ENCODE measurements at places on chromosomes 5 and 9. TPM values are rescaled to one million over a fixed set of nuclear protein-coding genes. Genes with fewer than 3 reads are reported as not detected.

- DNase-seq, result no peak
Observed at GRCh38 chr5:154117050-154117449, 73.5 kb upstream of the GALNT10 start.

GRCh38 chr5:43190755-43191603 is 1.0 kb upstream of the NIM1K start:
- no peak for DNase-seq

GRCh38 chr5:179798144-179798770 is 4.5 kb downstream of the LTC4S start:
- DNase-seq, result no peak

- DNase-seq, result no peak
Observed at GRCh38 chr9:2780846-2781245, 63.0 kb downstream of the PUM3 start.

DNA sequence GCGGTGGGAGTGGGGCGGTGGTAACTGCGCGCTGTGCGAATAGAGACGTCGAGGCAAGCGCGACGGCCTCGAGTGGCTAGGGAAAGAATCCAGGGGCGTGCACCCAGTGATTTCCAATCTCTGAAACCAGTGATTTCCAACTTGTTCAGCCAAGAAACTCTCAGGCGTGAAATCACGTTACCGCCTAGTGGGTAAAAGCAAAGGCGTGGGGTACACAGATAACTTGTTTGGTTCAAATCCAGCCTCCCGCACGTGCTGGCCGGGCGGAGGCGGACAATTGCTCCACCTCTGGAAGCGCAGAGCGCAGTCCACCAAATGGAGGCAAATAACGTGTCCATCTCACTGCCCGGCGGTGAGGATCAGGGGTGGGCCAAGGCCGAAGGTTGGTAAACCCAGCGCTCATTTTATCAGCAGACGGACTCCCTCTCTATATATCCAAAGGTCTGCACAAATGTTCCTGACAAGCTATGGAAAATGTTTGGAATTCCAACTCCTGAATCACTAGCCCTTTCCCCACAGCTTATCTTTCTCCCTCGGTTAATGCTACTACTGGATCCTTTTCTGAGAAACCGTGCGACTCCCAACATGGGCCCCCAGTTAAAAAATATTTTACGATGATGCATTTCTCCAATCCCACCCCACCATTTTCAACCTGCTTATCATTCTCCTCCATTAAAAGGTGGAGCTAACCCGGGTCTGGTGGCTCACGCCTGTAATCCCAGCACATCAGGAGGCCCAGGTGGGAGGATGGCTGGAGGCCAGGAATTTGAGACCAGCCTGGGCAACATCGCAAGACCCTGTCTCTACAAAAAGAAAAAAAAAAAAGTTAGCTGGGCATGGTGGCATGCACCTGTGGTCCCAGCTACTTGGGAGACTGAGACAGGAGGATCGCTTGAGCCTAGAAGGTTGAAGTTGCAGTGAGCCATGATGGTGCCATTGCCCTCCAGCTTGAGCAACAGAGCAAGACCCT is 950 bp upstream of the FNBP1 start:
- no peak for DNase-seq

- no peak for DNase-seq
Observed at GRCh38 chr9:30800421-30800820, 1584.0 kb upstream of the ACO1 start.

DNA sequence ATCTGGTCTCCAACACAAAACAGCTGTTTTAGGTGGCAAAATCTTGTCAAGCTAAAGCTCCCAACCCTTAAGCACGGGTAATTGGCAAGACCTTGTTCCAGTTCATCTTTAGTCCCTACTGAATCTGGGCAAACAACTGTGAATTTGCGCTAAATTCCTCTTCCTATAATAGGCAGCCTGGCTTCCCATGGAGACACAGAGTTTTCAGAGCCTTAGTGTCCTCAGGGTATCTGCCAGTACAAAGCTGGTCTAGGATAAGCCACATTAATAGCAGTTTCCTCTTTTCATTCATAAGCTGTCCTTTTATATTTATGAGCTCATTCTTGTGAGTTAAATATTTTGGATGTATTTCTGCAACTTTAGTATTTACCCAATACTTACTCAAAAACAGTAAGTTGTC is 59.5 kb downstream of the FGF10 start:
- DNase-seq, result no peak

Gene F2RL2
- 0.27 TPM for total RNA-seq

- no peak for DNase-seq
Observed at GRCh38 chr9:123331346-123332060, 24.5 kb upstream of the CRB2 start.

DNA sequence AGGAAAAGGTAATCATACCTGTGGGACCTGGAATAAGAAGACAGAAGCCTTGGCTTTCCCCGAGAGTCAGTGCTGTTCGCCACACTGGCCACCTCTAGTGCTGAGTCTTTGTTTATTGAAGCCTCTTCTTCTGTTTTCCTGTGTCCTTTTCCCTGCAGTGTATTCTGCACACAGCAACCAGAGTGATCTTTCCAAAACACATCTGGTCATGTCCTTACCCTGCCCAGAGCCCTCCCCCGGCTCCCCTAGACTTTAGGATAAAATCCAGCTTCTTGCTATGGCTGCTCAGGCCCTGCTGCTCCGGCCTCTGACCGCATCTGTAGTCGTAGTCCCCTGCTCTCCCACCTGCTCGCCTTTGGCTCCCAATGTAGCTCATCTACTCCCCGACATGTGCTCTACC is 28.3 kb downstream of the GALNT10 start:
- no peak for DNase-seq

DNA sequence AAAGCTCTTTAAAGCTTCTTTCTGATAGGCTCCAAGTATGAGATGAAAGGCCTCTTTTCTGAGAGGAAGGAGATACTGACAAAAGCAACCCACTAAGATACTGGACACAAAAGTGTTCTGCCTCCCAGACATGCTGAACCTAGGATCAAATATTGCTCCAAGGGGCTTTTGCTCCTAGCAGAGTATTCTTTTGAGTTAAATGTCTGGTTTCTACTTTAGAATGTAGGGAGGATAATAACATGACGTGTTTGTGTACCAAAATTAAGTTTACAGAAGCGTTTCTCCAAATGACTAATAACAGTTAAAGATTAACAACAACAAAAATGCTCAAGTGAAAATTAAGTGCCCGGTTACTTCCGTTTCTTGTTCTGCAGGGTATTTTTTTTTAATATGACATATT is 2293.3 kb upstream of the C9orf72 start:
- no peak for DNase-seq

Gene ST8SIA4
- 8.9 TPM for total RNA-seq

- no peak for DNase-seq
Observed at GRCh38 chr5:169350016-169350415, 49.1 kb upstream of the SLIT3 start.

- DNase-seq, result no peak
Observed at GRCh38 chr5:147673791-147674190, 108.7 kb downstream of the JAKMIP2 start.

DNA sequence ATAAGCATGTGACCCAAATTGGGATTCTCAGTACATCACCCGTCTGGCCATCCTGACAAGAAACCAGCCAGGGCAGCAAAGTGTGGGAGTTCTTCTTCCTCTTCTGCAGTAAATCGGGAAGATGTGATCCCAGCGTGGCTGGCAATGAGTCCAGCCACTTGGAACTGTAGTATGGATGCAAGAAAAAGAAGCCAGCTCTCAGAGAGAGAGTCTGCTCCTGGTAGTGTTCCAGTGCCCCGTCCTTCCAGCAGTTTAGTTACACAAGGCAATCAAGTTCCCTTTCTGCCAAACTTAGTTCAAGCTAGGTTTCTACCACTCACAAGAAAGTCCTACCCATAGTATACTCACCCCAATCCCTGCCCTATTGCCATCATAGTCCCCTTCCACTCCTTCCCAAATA is 65.6 kb downstream of the CDK5RAP2 start:
- no peak for DNase-seq

DNA sequence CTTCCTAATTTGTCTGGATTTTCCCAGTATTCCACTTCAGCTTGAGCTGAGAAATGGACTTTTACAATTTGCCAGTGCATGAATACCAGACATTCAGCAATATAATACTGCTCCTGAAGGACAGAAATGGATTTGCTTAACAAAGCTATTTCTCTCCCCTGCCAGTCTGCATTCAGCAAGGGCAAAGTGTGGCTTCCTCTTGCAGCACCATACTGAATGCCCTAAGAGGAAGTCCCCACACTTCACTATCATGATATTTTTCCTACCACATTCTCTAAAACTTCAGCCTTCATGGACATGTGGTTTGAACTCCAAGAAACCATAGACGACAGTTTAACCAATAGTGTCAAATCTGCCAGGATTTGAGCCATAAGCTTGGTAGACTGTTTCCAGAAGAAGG is 19.8 kb upstream of the TLE4 start:
- DNase-seq, result no peak

- no peak for DNase-seq
Observed at GRCh38 chr5:58929726-58930125, 346.9 kb downstream of the RAB3C start.

- DNase-seq, result no peak
Observed at GRCh38 chr5:76221311-76221710, 138.1 kb downstream of the SV2C start.

Gene FOXD1
- total RNA-seq, result not detected

Gene IQGAP2
- 86.2 TPM for total RNA-seq

GRCh38 chr9:83538890-83539238 is 663 bp upstream of the FRMD3 start:
- no peak for DNase-seq

DNA sequence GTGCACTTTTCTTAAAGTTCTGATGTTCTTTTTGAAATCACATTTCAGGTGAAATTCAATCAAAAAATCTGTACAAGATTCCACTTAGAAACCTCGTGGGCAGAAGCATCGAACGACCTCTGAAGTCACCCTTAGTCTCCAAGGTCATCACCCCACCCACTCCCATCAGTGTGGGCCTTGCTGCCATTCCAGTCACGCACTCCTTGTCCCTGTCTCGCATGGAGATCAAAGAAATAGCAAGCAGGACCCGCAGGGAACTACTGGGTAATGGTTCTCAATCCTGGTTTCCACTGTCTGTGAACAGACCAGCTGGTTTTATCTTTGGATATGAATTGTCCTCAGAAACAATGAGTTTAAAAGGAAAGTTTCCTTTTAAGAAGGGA is 8.1 kb upstream of the SLC2A8 start:
- no peak for DNase-seq

Gene RIC1
- 28.0 TPM for total RNA-seq

Gene PCDHGB6
- 0.81 TPM for total RNA-seq

DNA sequence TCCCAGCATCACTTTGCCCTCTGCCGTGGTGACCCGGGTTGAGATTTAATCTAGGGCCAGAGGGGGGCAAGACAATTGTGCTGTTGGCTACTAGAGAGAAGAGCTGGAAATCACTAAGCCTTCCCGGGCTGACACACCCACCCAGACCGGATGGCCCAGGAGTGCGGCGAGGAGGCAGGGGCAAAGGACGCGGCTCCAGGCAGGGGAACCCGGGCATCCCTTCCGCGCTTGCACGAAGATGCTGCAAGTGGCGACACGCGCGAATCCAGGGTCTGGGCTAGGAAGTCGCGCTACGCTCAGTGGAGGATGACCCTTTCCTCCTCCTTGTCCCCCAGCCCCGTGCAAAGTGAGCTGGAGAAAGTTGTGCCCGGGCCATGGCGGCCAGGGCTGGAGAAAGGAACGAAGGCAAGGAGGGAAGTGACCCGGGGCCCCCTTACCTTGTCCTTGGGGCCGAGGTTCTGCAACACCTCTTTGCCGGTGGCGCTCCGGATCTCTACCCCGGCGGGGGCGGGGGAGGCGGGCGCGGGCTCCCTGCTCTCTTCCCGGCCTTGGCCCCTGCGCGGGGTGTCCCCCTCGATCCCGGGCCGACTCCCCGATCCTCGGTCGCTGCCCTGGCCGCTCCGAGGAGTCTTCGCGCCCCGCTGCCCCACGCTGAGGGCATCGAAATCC is 693 bp downstream of the DPYSL3 start:
- no peak for DNase-seq

DNA sequence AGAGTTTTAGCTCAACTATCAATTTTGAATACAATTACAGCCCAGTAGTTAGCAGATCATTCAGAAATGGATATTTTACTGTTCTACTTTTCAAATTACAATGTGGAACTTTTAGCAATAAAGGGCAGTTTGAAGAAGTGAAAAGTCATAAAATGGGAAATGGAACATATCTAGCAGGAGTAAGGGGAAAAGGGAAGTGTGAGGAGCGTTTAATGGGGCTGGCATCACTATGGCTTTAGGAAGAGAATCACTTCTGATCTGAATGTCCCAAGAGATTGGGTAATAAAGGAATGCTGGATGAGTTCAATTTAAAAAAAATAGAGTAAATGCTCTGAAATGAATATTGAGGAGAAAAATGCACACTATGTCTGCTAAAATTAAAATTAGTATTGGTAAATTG is 77.4 kb downstream of the ATPSCKMT start:
- no peak for DNase-seq

GRCh38 chr9:137431416-137431931 is 8.3 kb downstream of the NOXA1 start:
- DNase-seq, result no peak

DNA sequence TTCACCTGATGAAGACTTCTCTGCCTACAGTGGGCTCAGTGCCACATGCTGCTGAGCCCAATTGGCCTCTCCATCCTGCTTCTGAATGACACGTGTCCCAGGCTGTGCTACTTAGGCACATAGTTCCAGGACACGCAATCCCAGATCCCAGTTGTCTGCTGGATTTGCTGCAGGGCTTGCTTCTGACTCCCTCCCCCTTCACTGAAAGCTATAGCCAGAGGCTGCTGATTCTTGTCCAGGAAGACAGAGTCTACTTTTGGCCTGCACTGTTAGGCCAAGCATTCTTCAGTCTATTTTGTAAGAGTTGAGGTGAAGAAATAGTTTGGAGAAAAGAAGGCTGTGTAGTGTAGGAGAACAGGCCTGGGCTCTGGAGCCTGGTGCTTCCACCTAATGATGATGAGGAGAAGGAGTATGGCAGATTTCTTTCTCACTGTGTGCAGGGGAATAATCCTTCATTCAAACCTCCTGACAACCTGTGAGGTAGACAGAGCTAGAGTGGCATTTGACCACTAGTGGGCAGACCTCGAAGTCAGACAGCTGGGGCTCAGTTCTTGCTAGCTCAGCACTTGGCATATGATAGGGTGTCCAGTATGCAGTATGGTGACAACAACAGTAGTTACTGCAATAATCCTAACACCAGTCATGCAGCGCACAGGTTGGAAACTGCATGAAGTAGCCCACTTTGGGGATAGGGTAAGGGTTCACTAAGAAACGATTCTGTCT is 19.5 kb upstream of the ASPN start:
- no peak for DNase-seq

- DNase-seq, result peak; percentile 95
Observed at GRCh38 chr9:26892251-26893029, at the start of gene CAAP1. TSS of gene CAAP1 (minus strand) at chr9:26892802. CDS start at chr9:26892715, 87 bp downstream.

GRCh38 chr5:43075319-43076293 is 35.5 kb upstream of the ANXA2R start:
- DNase-seq, result no peak

DNA sequence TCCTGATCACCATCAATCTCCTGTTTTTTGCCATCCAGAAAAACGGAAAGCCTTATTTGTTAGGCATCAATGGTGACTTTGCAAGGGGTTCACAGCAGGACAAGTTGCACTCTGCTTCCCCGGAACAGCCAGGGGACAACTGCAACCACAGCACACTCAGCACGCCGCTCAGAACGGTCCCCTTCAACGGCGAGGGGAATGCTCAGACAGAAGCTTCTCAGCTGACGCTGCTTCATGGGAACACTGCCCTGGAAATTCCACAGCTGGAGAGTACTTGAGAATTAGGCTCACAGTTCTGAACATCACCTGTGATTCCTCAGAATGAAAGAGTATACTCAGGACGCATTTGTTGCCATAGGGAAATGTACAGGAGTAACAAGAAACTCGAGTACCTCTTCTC is 40.1 kb upstream of the PLPP6 start:
- DNase-seq, result no peak

All from hematopoietic multipotent progenitor cell (in vitro differentiated cells).